Activated T-helper 1 cell treated with anti-CD3 and anti-CD28 coated beads, Interleukin-2, amount 50 U/mL, for 16 hours (primary cell): ENCODE measurements at places on chromosomes 12 and 14.

GRCh38 chr12:3101309-3102024, 24.3 kb downstream of the TSPAN9 start:
- no peak for DNase-seq

DNA sequence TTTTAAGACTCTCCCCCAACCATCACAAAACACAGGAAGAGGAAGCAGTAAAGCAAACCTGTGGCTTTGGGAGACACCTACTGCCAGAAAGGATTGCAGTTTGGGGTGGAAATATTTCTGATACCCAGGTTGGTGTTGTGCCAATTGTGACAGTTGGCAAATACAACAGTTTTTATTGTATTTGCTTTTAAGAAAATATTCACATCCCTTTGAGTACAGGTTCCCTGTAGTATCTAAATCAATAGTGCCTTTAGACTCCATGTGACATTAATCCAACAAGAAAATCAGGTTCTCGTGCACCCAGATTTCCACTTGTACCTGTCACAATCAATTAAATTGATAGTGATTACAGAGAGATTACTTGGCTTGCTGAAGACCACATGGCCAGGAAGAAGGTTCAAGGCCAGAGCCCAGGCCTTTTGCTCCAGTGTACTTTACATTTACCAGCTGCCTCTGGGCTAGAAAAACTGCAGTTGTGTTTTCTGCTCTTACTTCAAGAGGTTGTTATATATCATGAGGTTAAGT, 361.2 kb downstream of the ATP23 start:
- no peak for DNase-seq

- no peak for DNase-seq
These were observed 27.8 kb downstream of the PAPLN start for GRCh38 chr14:73264885-73265720.

DNA sequence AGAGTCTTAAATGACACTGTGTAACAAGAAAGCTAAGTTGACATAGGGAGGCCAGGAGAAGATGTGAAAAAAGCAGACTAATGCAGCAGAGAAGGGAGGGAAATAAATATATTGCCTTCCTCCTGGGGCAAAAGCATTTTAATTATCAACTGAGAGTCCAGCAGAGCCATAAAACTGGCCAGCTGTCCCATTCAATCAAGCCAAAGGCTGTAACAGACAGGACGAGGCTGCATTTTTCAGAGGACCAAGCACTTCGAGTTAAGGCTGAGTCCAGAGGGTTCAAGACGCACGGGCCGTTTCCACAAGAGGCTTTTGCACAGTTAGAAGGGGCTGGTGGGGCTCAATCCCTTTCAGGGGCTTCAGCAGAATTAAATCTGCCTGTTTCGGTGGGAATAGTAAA, 20.4 kb downstream of the MAP3K9 start:
- DNase-seq = no peak

DNA sequence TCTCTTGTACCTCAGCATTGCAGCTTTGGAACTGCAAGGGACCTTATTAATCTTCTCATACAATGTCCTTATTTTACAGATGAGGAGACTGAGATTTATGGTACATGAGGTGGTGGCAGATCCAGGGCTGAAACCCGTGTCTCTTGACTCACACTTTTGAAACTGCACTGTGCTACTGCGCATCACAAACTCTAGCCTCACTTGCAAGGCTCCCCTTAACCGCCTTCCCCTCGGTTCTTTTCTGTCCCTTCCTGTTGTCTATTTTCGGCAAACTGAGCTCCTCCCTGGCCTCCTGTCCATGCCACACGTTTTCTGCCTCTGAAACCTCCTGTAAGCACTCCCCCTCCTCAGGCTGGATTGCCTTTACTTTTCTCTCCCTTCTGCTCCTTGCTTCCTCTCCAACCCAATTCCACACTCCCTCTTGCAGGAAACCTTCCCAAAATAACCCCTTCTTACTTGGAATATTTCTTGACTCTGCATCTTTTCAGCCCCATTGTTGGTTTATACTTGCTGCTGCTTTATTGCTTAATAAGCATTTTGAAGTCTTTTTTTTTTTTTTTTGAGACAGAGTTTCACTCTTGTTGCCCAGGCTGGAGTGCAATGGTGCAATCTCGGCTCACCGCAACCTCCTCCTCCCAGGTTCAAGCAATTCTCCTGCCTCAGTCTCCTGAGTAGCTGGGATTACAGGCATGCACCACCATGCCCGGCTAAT, 72.4 kb upstream of the CISTR start:
- DNase-seq = no peak

GRCh38 chr12:116529048-116529447, 30.1 kb upstream of the MAP1LC3B2 start:
- no peak for DNase-seq

GRCh38 chr12:3938042-3938544, 64.9 kb upstream of the PARP11 start:
- no peak for DNase-seq

- no peak for DNase-seq
These were observed 69.5 kb downstream of the TBC1D30 start for GRCh38 chr12:64893961-64894360.

DNA sequence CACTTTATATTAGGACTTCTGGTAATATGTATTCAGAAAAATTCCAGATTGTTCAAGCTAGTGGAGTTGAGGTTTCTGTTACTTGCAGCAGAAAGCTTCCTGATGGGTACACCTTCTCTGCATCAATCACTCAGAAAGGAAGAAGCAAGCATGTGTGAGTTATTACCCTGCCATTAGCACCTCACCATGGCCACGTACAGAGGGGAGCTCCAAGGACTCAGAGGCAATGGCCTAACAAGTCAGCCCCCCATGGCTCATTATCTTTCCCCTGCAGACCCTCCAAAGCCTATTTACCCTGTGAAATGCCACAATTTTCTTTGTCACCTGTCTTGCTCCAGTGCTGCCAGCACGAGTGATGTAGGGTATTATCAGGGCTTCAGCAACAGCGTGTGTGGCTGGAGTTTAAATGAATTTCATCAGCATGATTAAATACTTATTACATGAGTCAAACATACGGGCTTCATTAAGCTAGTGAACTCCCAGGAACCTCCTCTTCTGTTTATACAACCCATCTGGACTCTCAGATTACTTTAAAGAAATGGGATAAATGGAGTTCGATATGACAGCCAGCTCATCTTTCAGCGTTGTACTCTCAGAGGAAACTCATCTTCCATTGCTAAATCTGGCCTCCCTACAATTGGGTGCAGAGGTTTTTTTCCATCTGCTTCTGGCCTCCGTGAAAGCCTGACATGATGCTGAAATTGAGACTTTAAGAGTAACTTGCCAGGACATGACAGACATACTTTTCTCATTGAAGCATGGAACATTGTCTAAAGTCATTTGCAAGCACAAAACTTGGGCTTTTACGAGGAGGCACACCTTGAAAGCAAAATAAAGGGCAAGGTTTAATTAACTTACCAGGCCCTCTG, 135.9 kb downstream of the TMEM30B start:
- no peak for DNase-seq

DNA sequence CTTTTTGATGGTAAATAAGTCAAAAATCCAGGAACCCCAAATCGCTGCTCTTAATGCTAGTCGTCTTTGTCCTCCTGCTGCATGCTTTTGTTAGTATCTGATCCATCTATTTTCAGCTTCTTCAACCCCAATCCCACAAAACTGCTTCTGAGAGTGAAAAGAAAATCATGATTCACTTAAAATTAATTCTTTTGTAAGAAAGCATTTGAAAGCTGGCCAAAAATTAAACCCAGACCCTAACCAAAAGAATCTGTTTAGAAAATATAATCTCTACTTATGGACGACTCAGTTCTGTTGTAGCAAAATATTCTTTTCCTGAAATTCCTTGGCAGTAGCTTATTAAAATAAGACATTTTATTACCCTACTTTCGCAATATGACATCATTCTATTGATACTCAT, 443.6 kb upstream of the SYT1 start:
- DNase-seq = no peak

GRCh38 chr14:76490735-76491134, 114.8 kb downstream of the ESRRB start:
- DNase-seq = no peak

- no peak for DNase-seq
These were observed 55.9 kb downstream of the ZFC3H1 start for GRCh38 chr12:71607494-71608330.

- no peak for DNase-seq
These were observed 41.4 kb upstream of the AMIGO2 start for GRCh38 chr12:47121146-47121545.

DNA sequence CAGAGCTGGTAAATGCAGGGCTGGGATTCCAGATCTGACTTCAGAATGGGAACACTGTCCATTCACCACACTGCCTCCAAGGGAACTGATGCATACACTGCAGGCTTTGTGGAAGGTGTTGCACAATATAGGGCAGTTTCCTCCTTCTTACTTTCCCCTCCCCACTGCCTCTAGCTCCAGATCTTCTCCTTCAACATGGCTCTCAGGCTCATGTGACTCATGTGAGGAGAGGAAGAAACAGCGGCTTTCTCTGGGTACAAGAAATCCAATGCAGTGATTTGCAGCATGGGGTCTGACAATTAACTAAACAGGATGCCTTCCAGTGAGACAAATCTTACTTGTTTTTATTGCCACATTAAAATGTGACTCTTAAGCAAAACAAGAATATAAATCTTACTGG, 447.6 kb upstream of the CCDC196 start:
- DNase-seq = no peak

GRCh38 chr14:76863724-76864407, 37.7 kb downstream of the LRRC74A start:
- no peak for DNase-seq

GRCh38 chr14:97539884-97540283, 742.7 kb downstream of the VRK1 start:
- no peak for DNase-seq

GRCh38 chr14:29814156-29815015, 113.3 kb downstream of the PRKD1 start:
- no peak for DNase-seq

GRCh38 chr12:121325922-121326396, 26.3 kb downstream of the ANAPC5 start:
- DNase-seq = no peak

GRCh38 chr14:101514136-101514535, 47.2 kb upstream of the DIO3 start:
- DNase-seq = no peak

DNA sequence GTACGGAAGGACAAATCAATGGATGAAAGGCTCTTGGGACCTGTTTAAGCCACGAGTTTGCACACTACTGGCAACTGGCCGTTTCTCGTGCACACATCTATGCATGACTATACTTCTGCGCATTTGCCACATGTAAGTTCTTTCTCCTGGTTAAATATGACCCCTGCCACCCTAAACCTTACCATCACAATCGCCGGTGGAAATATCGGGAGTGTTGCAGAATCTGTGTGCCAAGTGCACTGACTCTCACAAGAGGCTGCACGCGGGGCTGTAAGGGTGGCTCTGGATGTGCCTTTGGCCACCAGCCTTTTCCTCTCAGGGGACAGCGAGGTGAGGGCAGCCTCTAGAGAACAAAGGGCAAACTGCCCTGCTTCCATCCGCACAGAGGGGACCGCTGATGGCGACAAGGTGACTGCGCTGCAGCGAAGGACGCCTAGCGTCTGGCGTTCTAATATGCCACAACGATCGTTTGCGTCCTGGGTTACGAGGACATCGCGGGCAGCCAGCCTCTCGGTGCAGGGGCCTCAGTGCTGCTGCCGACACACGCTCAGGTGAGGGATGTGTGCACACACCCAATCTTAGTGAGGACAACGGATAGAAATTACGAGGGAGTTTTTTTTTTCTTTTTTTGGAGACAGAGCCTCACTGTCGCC, 232.2 kb downstream of the PCNX1 start:
- no peak for DNase-seq

- no peak for DNase-seq
These were observed 28.3 kb downstream of the PTPRO start for GRCh38 chr12:15350643-15351042.

DNA sequence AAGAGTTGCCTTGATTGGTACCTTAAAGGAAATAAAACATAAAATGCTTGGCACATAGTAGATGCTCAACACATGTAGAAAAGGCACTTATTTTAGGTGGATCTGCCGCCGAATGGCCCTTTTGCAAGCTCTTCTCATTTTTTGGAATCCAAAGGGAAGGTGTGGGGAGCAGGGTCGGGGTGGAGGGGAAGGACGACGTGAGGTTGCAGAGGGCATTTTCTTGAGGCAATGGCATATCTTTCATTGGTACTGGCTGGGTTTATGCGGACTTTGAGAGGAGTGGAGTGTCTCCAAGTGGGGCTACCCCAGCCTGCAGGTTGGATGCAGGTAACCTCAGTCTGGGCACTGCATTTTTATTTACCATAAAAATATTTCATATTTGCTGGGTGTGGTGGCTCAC, 8.1 kb downstream of the RTL1 start:
- DNase-seq = no peak

- no peak for DNase-seq
These were observed 46.0 kb upstream of the TCL1A start for GRCh38 chr14:95759941-95760340.

DNA sequence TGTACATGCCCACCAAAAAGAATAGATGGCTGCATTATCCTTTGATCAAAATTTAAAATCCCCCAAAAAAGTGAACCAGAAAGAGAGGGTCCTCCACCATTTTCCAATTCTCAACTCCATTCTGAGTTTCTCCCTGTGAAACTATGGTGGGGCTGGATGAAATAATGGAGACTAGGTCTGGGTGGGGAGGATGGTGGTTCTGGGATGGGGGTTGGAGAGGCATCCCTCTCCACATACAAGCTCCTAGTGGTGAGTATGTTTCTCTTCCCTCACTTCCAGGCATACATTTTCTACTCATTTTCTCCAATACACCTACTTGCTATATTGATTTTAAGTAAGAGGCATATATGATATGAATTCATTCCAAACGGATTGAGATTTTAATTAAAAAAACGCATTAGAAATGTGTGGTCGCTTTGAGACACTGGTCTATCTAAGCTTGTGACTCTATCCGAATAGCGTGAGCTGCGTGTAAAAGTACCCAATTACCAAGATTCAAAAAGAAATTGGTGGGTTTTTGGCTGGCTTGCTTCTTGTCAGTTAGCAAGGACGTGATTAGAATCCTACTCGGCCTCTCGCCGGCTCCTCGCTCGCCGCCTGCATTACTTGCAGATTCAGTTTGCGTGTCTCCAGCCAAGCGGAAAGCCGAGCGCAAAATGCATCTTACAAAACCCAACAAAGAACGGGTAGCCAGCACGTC, 3.4 kb downstream of the ASCL1 start:
- DNase-seq = no peak

DNA sequence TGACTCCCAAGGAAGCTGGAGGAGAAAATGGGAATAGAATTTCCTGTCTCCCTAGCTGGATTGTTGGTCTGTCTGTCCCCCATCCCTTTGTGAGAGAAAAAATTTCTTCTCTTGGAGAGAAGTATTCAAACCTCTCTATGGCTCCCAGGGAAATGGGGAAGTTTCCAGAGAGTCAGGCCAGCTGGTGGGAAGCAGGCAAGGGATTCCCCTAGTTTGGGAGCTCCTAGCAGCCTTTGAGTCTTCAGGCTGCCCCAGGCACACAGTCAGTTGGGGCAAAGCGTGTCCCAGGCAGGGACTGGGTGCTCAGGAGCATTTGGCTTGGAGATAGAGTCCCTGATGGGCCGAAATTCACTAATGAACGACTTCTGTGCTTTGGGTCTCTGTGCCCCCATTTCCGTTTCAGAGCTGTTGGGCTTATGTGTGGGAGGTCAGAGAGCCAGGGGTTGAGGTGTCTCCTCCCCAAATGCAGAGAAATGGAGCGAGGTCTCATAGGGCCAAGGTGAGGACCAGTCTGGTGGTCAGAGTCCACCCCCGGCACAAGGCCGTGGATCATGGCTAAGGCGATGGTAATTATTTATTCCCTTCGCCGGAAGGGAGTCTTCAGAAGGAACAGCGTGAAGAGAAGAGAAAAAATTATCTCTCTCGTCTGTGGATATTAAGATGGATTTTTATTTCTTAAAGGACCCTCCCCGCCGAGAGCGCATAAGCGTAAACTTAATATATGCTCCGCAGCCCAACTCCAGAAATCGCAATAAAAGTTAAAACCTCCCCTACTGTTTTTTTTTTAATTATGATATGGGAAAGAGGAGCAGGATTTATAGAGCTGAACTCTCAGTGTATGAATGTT, 6.6 kb upstream of the HOXC9 start:
- no peak for DNase-seq
